ENCODE measurements at places on chromosomes 2 and 18.

DNA sequence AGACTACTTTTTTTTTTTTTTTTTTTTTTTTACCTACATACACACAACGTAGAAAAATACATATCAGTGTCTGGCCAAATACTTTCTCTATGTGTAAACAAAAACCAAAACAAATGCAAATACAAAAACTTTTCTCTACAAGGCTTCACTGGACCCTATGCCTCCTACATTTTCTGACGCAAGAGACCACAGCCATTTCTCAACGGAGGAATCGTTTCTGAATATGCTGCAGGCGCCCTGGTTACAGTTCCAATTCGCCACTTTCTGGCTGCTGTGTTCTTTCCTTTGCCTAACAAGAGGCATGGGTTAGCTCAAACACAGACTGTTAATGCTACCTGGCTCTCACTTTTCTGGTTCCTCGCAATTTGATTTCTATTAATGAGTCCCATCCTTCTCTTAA lies 96.4 kb downstream of the EPB41L3 start:
- no peak for DNase-seq

GRCh38 chr2:157628477-157629415 lies at the start of gene ACVR1C:
ACVR1C (minus strand) TSS chr2:157628864; CDS start chr2:157628644, 220 bp downstream.
- DNase-seq: peak; percentile 71

GRCh38 chr18:7637269-7637668 lies 70.2 kb downstream of the PTPRM start:
- DNase-seq: no peak

DNA sequence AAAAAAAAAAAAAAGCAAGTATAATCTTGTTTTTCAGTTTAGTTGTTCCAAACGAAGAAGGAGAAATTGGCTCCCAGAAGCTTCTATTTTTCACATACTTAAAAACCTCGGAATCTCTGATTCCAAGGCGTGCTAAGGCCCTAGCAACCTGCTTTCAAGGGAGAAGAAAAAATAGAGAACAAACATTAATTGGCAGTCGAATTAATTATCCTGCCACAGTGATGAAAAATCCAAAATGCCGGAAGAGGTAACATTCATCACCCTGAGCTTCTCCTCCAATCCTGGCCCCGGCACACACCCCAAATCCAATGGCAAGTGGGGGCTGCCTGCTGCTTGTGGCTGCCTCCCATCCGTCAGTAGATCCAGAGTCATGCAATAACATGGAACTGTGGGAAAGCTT lies 250.2 kb upstream of the CHAC2 start:
- DNase-seq: no peak

All from NCI-H524 (cell line).